Iris pigment epithelial cell (primary cell): ENCODE measurements at places on chromosomes 3 and 15.

- peak; percentile 96 for DNase-seq
Observed at GRCh38 chr15:67024314-67024997, 40.9 kb upstream of the SMAD3 start.

GRCh38 chr3:4478261-4478660 lies 11.2 kb upstream of the SUMF1 start:
- no peak for DNase-seq

DNA sequence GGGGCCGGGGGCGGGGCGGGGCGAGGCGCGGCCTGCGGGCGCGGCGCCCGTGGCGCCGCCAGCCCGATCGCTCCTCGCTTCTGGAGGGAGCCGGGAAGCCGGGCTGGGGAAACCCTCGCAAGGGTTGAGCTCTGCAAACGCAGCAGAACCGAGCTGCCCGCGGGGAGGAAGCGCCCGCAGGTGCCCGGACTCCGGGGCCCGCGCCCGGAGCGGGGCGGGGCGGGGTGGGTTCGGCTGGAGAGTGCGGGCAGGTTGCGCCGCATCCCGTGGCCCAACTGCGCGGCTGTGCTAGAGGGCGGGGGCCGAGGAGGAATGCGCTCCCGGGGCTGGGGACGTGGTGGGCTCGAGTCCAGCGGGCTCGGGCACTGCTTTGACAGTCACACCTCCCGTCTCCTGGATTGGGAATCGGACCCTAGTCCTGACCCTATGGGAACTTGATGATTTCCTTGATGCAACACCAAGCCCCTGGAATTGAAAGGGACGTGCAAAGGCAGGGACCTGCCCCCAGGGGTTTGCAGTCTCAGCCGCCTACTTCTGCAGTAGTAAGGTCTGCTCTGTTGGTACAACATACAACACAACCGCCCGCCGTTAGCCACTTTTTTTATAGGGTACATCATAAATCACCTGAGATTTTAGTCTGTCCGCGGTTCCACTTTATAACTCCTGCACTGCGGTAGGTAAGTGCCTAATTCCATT lies 34.3 kb downstream of the ZBTB38 start:
- DNase-seq: peak; percentile 68

- no peak for DNase-seq
Observed at GRCh38 chr3:195253923-195254432, 17.0 kb downstream of the XXYLT1 start.

- DNase-seq: no peak
Observed at GRCh38 chr15:47507221-47507985, 209.9 kb upstream of the SEMA6D start.

DNA sequence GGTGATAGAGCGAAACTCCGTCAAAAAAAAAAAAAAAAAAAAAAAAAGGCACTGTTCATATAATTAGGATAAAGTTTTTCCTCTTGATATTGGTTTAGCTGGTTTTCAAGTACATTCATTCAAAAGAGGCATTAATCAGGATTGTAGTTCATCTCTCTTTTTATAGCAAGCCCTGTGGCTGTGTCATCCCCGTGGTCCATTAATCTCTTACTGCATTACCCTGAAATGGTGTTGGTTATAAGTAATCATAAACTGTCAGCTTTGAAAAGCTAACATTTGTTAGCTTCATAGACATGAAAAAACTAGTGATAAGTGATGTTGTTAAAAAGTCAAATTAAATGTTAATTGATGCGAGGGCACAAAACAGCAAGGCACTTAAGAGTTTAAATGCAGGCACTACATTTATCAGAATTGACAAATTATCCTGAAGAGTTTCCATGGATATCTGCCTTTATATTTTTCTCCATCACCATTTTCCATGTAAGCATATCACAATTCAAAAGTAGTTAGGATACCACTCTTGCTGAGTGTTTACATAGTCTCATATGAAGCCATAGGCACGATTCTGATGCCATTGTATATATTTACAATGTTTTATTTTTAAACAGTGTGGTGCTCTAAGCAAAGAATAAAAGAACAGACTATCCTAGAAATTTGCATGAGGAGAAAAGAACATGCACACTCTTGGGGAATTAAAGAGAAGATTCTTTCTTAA lies 193.1 kb downstream of the OTOL1 start:
- no peak for DNase-seq

DNA sequence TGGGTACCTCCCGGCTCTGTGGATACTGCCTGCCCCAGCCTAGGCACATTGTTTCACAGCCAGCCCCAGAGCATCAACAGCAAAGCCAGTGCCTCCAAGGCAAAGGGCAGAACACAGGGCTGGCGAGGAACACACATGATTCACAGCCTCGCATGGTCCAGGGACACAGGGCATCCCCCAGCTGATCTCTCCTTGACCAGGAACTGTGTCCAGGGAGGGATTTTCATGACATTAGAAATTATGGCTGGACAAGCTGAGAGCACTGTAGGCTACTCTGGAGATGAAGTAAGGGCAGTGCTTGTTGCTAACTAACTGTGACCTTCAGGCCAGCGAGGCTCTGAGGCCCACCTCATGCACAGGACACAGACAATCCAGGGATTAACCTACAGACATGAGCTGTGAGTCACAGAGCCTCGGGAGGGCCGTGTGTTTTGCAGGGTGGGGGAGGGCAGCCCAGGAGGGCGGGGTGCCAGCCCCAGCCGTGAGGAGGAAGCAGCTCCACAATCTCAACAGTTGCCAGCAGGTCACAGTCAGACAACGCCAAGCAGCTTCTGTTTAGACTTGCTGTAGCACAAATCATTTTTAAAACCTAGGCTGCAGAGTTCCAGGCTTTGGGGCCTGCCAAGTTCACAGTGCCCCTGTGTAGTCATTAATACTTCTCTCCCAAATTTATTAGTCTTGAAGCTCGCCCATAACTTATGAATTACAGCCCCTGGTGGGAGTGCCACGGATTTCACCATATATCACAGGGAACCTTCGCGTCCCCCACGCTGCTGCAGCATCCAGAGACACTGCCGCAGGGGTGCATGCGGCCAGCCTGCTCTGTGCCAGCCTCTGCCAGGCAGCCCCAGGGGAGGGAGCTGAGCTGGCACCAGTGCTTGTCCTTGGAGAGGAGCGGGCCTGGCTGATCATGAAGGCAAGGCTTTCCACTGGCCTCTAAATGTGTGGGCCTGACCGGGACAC lies 114.7 kb downstream of the ETFA start:
- peak; percentile 93 for DNase-seq

DNA sequence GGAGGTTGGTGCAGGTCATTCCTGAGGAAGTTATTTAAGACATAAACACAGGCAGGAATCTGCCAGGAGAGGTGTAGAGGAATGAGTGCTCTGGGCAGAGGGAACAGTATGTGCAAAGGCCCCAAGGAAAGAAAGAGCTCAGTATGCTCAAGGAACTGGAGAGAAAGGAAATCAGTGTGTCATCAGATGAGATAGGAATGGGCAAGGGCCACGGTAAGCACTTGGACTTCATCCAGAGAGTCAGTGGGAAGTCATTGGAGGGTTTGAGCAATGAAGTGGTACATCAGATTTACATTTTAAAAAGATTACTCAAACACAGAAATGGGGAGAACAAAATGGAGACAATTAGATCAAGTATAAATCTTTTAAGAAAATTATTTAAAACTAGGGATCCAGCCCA lies 272.2 kb downstream of the ADAMTSL3 start:
- peak; percentile 93 for DNase-seq

DNA sequence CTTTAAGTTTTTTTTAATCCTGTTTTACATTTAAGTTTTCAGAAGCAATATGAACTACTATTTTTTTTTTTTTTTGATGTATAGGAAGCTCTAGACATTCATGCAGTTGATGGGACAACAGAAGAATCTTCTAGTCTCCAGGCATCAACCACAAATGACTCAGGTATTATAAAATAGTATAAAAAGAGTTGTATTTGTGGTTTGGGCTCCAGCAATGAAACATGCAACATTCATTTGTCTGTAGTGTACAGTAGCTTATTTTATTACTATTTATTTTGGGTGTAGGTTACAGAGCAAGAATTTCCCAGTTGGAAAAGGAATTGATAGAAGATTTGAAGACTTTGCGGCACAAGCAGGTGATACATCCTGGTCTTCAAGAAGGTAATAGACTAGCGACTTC lies 38.6 kb downstream of the MGA start:
- peak; percentile 37 for DNase-seq

- DNase-seq: peak; percentile 4
Observed at GRCh38 chr3:156898296-156898880, 72.2 kb downstream of the LEKR1 start.

DNA sequence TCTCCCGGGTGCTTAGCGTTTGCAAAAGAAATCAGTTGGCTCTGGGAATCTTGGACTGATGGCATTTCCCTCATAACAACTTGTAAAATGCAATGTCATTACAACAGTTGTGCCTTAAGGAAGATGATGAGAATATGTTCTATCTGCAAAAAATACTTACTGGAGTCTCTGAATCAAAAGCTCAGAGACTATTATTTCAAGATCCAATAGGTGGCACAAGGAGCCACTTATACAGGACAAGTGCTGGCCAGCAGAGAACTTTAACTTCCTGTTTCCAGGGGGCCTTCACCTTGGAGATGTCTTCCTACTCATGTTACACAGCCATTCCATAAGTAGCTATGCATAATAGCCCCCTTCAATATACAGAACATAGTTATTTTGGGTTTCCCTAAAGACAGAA lies 8.9 kb upstream of the RPS27L start:
- DNase-seq: peak; percentile 48

DNA sequence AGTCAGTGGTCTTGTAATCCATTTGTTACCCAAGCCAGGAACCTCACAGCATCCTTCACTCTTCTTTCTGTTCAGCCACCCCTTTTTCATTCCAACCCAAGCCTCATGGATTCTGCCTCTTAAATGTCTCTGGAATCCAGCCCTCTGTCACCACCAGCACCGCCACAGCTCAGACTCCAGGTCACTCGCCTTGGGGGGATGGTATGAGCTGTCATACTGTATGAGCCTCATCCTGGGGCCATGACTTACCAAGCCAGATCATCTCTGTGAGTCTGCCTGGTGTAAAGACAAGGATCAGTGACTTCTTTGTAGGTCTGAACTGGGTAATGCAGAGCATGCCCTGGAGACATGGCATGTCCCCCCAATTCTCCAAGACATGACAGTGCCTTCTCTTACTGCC lies 79.6 kb downstream of the PGPEP1L start:
- DNase-seq: no peak

GRCh38 chr3:42780892-42781700 lies 8.0 kb upstream of the CCDC13 start:
- DNase-seq: peak; percentile 81

GRCh38 chr15:39413558-39413957 lies 167.3 kb upstream of the THBS1 start:
- no peak for DNase-seq

- no peak for DNase-seq
Observed at GRCh38 chr3:122031123-122031468, 9.0 kb upstream of the ILDR1 start.

- no peak for DNase-seq
Observed at GRCh38 chr3:18556503-18557135, 131.5 kb upstream of the SATB1 start.

- no peak for DNase-seq
Observed at GRCh38 chr15:63603516-63603915, 6.3 kb downstream of the FBXL22 start.

DNA sequence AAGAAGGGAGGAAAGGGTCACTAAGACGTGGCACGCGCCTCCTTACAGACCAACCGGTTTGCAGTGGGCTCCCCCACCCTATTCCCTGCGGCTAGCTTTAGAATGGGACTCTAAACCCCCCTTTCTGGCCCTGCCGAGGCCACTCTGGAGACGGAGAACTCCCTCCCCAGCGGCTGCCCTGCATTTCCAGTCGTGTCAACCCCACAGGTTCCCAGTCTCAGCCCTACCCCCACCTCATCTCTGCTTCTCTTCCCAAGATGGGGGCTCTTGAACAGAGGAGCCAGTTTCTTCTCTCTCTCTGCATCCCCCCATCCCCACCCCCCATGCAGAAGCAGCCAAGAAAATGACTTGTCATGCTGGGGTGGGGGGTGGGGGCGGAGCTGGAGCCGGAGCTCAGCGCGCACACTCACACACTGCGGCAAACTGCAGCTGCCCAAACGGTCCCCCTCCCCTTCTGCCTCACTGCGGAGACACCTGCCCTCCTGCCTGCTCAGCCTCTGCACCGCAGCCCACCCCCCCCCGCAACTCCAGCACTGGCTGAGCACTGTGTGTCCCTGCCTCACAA lies 871 bp downstream of the MAP1A start:
- peak; percentile 58 for DNase-seq

DNA sequence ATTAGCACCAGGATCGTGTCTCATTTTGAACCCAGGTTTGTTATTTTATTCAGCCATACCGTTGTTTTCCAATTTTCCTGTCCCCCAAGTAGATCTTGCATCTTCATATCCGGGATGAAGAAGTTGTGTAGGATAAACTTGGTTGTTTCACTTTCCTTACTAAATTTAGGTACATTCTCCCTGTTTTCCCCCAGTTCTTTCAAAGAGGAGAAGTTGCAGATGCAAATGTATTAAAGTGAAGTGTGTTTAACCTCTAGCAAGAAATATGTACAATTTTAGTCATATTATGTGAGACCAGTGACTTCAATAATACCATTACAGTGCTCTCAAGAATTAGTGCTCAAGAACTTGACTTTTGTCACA lies 1.3 kb downstream of the ATXN7 start:
- DNase-seq: no peak

DNA sequence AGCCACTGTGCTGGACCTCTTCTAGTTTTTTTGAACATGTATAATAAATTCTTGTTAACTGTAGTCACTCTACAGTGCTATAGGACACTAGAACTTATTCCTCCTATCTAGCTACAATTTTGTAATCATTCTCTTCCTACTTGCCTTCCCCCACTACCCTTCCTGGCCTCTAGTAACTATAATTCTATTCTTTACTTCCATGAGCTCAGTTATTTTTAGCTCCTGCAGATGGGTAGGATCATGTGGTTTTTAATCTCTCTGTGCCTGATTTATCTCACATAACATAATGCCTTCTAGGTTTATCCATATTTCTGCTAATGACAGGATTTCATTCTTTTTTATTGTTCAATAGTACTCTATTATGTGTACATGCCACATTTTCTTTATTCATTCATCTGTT lies 113.2 kb upstream of the FGF7 start:
- DNase-seq: no peak

- peak; percentile 49 for DNase-seq
Observed at GRCh38 chr3:23806534-23807423, 1.0 kb downstream of the UBE2E1 start.

DNA sequence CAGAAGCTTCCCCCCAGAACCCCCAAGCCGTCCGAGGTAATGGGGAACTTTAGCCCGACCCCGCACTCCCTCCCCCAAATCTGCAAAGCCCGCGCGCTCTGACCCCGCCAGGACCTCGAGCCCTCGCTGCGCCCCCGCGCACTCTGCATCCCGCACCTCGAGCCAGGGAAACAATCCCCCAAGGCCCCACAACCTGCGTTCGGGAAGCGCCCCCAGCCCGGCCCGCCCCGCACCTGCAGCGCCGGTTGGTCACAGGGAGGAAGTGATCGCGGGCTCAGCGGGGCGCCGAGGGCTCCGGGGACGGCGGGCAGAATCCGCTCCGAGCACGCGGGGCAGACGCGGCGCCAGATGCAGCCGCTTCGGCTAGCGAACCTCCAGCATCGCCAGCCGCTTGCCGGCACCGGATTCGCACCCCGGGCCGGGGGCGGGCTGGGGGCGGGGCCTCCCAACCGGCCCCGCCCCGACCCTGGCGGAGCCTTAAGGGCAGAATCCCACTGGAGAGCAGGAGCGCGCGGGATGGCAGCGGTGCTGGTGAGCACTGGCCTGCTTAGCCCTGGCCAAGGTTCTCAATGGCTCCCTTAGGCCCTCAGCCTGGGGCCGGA lies at the start of gene CAMKV:
CAMKV (minus strand) TSS at position 382 of the 602 bp plus-strand sequence. CDS start 7,518 bp downstream, outside the sequence.
- no peak for DNase-seq
